ENCODE measurements at places on chromosomes 6 and 20.

DNA sequence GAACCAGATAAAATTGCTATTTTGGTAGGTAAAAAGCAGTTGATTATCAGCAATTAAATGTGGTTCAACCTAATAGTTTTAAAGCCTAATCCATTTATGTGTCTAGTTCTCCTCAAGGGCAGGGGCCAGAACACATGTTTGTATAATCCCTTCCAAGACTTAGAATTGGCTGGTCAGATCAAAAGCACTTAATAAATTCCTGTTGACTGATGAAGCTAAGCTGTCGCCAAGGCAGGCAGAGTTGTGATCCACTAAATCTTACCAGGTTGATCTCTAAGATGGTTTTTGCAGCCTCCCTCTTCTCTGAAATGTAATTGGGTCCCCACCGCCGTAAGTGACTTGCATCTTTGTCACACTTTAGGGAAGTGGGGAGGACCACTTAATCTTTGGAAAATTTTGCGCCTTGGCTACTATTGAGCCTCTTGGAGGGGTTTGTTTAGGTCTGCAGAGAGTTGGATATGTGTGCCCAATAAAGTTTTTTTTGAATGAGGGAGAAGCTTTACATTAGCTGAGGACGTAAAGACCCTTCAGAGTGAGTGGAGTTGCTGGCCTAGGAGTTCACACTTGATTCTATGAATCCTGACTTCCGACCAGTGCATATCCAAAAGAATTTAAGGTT, 65.9 kb downstream of the PHF20 start:
- DNase-seq = no peak

DNA sequence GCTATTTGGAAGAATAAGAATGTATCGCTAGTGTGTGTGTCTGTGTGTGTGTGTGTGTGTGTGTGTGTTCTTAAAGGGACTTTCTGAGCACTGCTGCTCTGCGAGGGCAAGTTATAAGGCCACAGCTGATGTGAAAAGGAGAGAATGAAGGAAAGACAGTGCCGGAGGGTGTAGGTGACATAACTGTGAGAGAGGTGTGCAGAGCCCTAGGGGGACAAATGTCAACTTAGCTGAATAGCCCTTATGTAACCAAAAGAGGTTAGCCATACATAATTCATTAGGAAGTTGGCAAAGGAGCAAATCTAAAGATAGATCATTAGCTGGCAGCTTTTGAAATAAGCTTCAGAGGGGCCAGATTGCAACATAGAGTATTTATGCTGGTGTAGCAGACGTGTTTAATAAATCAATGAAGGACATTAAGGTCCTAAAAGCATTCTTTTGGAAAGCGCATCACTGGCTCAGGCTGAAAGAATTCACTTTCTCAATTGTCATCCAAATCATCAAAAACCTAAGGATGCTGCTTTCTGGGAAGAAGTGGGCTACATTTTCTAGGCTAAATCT, 81.0 kb downstream of the NDUFAF5 start:
- no peak for DNase-seq

GRCh38 chr20:47058236-47058635, 163.6 kb downstream of the EYA2 start:
- no peak for DNase-seq

DNA sequence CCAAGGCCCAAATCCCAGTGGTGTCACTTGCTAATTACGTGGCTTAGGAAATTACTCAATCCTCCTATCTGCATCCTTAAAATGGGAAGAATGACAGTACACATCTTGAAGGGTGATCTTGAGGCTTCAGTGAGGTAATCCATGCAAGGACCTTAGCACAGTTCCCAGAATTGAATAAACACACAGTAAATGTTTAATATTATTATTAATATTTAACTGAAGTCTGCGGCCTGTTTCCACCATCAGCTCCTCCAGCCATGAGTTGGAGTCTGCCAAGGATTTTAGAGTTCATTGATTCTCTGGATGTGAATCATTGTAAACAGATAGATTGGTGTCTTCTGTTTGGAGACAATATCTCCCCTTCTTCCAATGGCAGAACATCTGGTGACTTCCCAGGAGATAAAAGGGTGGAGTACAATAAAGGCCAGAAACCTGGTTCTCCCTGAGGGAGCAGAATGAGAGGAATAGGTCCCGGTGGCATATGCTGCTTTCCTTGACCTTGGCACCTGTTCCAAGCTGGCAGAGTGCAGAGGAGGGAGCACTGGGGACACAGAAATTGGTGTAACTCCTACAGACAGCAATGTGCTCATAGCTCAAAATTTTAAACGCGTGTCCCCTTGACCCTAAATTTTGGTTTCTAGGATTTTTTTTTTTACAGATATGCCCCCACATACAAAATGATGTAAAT, 25.4 kb downstream of the UNC5CL start:
- DNase-seq = no peak

- DNase-seq = no peak
Observed at GRCh38 chr20:8895472-8895871, 173.4 kb upstream of the PLCB4 start.
